ENCODE measurements at places on chromosomes 5 and 9.
A peak's percentile ranks its signal among the peaks of the same experiment; 100 is the strongest.

- DNase-seq, result no peak
These were observed 46.7 kb upstream of the CER1 start for GRCh38 chr9:14769230-14769571.

GRCh38 chr5:15600035-15600434 lies 100.1 kb downstream of the FBXL7 start:
- no peak for DNase-seq

- no peak for DNase-seq
These were observed 411.0 kb downstream of the MAT2B start for GRCh38 chr5:163916376-163916775.

GRCh38 chr9:93456504-93456903 lies 3.1 kb upstream of the FAM120AOS start:
- DNase-seq, result no peak

DNA sequence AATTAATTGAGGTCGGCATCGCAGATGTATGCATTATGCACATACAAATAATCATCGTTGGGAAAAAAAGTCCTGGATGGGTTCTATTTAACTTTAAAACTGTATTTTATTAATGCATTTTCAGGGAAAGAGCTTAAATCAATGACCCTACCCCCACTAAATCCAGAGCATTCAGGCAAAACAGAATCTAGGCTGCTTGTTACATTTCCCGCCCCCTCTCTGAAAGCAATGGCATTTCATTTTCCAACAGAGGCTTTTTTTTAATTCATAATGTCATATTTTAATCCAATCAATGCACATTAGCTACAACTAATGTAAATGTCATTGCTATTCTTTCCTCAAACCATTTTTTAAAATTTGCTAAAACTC lies 117.4 kb upstream of the GRIA1 start:
- DNase-seq, result no peak

GRCh38 chr9:132740526-132741309 lies 70.5 kb downstream of the GTF3C4 start:
- no peak for DNase-seq

DNA sequence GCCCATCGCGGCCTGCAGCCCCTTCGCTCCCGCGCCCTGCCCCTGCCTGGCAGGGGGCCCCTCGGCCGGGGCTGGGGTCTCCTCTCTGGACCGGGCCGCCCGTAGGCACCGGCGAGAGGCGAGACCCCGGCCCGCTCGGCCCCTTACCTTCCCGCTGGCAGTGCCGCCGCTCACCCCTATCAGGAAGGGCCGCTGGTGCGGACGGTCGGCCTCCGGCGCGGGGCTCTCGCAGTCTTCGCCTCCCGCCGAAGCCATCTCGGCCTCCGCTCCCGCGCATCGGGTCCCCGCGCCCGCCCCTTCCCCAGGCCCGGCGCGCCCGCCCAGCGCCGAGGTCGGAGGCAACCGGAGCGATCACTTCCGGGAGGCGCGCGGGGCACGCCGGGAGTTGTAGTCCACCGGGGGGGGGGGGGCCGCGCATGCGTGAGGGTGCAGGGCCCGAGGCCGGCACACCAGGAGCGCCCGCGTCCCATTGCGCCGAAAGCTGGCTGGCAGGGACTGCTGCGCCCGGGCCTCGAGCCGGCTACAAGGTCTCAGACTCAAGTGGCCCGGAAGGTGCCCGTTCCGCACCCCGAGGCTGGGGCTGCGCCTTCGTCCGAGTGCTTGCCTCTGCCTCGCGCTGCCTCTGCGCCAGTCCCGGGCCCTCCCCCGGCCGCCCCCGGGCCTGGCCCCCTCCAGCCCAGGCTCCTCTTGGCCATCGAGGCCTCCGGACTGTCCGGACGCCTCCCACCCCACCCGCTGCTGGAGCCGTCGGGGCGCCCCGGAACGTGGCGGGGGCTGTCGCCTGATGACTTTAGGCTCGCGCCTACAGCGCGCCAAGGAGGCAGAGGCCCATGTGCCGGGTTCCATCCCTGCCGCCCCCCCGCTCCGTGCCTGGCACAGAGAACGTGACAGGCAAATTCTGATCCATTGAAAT lies at the start of gene UCK1:
TSS of gene UCK1 (minus strand) at position 344 of the 913 bp plus-strand sequence. CDS start at position 255, 89 bp downstream.
- peak; percentile 63 for DNase-seq

DNA sequence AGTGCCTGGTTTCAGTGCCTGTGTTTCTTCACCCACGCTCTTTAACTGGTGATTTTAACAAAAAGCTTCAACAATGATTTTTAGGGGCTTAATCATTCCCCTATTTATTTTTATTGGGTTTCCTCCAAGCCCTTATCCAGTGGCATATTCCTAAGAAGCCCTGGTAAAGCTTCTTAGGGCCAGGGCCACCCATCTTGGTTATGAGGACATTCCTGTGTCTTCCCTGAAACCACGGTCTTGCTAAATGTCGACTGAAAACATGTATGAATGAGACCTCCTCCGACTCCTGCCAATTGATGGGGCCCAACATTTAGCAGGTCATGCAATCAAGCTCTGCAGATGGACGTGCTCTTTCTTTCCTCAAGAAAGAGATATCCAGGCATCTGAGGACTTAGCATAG lies 13.7 kb upstream of the CARTPT start:
- DNase-seq, result no peak

- no peak for DNase-seq
These were observed 462.3 kb downstream of the CDH12 start for GRCh38 chr5:22390888-22391287.

DNA sequence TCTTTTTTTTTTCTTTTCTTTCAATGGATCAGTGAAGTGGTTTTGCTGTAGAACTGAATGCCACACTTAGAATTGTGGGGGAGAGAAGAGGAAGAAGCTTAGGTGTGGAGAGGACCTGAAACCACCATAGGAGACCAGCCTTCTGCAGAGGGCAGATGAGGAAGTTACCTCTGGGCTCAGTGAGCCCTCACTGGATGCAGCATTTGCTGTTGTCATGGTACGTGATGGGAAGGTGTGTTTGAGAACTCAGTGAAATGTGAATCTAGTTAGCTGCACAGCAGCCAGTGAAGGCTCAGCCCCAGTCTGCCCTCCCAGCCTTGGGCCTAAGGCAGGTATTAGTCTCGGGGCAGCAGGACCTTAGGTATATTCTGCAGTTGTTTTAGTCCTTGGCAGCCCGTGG lies 17.5 kb downstream of the CYFIP2 start:
- DNase-seq, result no peak

DNA sequence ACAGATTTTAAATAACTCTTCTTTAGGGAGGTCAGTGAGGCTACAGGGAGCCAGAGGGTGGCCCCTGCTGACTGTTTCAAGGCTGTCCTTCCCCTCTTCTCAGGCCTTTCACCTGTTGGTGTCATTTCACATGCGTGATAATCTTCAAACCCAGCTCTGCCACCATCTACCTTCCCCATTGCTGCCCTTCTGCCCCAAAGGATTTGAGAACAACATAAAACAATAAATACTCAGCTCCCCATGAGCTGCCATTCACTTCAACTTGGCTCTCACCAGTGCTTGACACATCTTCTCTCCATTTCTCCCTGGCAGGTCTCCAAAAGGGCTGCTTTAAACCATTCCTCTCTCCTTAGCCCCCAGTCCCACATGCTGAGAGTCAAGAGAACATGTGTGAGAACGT lies 75.5 kb upstream of the PALM2AKAP2 start:
- no peak for DNase-seq

DNA sequence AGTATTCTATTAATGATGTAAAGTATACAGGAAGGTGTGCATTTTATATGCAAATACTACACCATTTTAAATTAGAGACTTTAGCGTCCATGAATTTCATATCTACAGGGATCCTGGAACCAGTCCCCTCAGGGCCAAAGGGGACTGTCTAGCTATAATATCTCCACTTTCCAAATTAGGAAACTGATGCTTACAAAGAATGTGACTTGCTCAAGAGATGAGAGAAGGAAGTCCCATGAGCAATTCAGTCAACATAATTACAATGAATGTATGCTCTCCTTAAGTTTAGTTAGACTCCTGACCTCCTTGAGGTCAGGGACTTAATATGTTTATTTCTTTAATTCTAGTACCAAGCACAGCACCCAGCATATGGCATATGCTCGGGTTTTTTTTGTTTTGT lies 23.7 kb downstream of the NIPBL start:
- no peak for DNase-seq

GRCh38 chr9:34059954-34060353 lies 11.3 kb upstream of the UBAP2 start:
- no peak for DNase-seq

DNA sequence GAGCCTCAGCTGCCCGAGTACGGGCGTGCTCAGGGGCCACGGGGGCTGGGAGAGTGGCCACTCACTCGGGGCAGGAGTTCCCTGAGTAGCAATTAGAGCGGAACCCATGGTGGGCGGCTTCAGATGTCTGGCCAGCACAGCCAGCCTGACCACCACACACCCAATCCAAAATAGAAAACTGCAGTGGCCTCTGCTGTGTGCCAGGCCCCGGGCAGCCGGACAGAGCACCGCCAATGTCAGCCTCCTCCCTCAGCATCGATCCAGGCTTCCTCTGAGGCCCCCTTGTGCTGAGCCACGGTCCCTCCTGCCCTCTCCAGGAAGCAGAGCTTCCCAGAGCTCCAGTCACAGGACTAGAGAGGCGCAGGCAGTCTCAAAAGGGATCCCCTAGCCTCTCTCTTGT lies 2.7 kb downstream of the ADAMTS2 start:
- no peak for DNase-seq

DNA sequence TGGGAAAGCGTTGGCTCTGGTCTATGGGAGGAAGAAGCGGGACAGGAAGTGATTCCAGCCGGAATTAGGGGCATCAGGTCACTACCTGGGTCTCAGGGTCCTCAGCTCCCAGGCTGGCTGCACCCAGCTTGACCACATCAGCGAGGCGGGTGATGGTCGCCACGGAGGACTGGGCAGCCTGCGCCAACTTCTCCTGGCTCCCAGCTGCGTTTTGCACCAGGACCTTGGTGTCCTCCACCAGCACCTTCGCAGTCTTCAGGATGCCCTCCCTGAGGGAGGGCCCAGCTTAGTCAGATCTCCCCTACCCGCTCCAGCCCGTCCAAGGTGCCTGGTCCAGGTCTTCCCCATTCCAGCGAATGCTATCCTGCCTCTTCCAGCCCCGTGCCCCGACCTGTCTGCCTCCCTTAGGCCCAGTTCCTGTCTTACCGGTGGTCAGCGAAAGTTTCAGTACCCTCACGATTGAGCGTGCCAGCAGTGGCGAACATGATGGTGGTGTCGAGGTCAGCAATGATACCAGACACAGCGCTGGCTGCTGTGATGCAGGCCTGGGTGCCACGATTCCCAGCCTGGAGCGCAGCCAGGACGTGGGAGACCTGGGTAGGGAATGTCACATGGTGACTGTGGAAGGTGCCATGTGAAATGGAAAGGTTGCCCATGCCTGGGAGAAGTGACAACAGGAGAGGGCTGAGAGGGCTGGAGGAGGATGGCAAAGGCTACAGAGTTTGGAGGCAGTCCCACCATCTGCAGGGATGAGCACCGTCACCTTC lies 14.4 kb upstream of the TPM2 start:
- no peak for DNase-seq

DNA sequence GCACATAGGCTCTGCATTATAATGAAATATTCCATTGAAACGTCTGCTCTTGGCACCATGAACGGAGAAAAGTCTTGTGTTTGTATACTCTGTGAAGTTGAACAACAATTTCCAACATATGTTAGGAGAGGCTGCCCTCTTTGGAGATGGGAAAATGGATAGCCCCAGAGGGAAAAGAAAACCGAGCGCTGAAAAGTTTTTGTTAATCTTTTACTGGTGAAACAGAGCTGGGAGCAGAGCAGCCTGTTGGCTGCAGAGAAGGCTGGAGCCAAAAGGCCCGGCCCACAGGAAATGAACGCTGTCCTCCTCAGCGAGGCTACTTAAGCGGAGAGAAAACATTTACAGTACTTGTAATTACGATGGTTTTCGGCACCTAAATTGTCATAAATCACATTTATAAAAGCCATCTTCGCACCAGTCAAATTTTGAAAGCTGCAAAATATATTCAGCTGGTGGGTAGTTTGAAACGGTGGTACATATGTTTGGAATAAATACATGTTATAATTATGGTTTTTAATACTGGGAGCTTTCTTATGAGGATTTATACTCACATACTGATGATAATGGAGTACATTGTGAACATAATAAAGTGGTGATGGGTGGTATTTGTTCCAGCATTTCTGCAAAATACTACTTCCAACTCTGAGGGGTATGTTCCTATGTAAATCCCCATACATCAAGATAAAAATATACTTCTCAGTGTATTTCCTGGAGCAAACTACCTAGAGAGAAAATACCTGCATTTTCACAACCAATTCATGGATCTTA lies 129.6 kb upstream of the CNTLN start:
- DNase-seq, result no peak

- no peak for DNase-seq
These were observed 201.9 kb downstream of the ZNF608 start for GRCh38 chr5:124544366-124545055.

- no peak for DNase-seq
These were observed 30.5 kb upstream of the ZSWIM6 start for GRCh38 chr5:61301341-61302199.

GRCh38 chr5:146890066-146890465 lies 11.5 kb upstream of the PPP2R2B start:
- no peak for DNase-seq

- DNase-seq, result no peak
These were observed 18.4 kb upstream of the ERCC6L2 start for GRCh38 chr9:95857124-95857523.

- no peak for DNase-seq
These were observed 33.2 kb downstream of the GRIN3A start for GRCh38 chr9:101705135-101705661.

- no peak for DNase-seq
These were observed 124.1 kb upstream of the OTULINL start for GRCh38 chr5:14457476-14457875.

- DNase-seq, result no peak
These were observed 8.4 kb downstream of the SEMA6A start for GRCh38 chr5:116566251-116566650.

- DNase-seq, result no peak
These were observed 164.9 kb downstream of the CD180 start for GRCh38 chr5:67031692-67032091.

GRCh38 chr5:172439785-172440477 lies 14.4 kb downstream of the SH3PXD2B start:
- DNase-seq, result no peak

DNA sequence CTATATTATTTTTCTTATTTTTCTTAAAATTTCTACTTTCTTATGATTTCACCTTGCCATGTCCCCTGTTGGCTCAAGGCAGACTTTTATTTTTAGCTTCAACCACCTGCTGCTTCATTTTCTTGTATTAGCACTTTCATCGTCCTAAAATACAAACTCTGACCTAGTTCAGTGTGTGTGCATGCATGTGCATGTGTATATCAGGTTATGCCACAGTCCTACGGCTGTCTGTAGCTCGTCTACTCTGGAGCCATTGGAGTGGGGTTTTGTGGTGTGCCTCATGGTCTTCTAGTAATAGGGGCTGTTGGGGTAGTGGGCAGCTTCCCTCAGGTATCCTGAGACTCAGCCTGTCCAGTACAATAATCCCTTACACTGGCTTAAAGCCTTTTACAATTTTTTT lies 13.4 kb upstream of the SPINK1 start:
- DNase-seq, result no peak

GRCh38 chr9:111661802-111662521 lies 557 bp downstream of the GNG10 start:
- peak; percentile 9 for DNase-seq
